ENCODE measurements at places on chromosomes 2 and 18. TPM values are rescaled to one million over a fixed set of nuclear protein-coding genes. Genes with fewer than 3 reads are reported as not detected.
A peak's percentile ranks its signal among the peaks of the same experiment; 100 is the strongest.

- no peak for DNase-seq
Observed at GRCh38 chr2:133571249-133571648, 3.0 kb upstream of the NCKAP5 start.

DNA sequence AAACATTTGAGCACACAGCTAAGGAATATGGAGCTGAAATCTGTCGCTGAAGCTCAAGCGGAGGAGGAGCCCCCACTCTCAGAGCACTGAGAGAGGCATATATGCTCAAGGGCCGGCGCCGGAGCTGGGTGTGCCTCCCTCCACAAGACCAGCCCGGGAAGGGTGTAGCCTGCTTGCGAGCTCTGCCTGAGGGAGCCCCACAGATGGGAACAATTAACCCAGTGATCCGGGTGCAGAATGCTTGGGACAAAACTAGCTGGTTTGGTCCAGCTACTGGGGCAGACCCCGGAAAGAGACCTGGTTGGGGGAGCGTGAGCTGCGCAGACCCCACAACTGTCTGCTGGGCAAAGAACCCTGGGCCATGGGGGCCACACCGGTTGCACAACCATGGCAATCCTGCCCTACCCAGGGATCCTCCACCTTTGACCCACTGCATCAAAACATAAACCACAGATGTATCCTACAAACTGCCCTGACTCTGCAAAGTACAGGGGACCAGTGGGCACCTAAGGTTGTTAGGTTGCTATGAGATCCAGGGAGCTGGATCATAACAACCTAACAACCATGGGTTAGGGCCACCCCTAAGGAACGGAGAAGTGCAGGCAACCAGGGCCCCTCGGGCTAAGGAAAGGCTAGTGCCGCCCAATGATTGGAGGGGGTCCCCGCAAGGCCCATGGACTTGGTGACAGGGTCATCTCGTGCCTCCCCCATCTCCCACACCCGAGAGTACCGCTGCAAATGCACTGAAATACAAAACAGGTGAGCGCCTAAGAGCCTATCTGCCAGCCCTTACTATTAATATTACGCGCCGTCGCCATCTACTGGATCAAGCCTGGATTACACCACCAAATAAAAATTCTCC, 53.4 kb upstream of the SCN1A start:
- DNase-seq, result no peak

- peak; percentile 58 for DNase-seq
Observed at GRCh38 chr2:68774569-68775271, 40.1 kb downstream of the ARHGAP25 start.

TTLL4 gene
- 42.2 TPM for total RNA-seq

GRCh38 chr2:151193576-151193975, 68.1 kb downstream of the RBM43 start:
- DNase-seq, result no peak

DNA sequence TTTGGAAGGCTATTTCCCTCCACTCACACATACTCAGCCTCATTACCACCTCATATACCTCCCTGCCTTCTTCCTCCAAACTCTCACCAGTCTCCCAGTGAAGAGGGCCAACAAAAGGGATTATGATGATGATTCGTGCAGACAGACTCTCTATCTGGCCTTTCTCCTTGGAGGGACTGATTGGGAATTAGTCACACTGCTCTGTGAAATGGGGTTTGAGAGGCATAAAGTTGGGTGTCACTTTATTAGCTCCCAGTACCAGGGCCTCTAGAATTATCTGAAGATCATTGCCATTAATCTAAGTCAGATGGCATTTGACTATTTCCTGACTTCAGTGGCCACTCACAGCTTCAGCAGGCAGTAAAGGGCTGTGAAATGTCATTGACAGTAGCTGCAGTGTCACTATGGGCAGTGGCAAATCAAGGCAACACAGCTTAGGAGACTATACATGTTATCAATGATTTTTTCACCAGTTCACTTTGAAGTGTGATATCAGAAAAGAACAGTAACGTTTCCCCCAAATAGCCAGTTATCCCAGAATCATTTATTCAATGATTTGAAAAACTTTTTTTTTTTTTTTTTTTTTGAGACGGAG, 17.4 kb downstream of the CNRIP1 start:
- DNase-seq, result no peak

DNA sequence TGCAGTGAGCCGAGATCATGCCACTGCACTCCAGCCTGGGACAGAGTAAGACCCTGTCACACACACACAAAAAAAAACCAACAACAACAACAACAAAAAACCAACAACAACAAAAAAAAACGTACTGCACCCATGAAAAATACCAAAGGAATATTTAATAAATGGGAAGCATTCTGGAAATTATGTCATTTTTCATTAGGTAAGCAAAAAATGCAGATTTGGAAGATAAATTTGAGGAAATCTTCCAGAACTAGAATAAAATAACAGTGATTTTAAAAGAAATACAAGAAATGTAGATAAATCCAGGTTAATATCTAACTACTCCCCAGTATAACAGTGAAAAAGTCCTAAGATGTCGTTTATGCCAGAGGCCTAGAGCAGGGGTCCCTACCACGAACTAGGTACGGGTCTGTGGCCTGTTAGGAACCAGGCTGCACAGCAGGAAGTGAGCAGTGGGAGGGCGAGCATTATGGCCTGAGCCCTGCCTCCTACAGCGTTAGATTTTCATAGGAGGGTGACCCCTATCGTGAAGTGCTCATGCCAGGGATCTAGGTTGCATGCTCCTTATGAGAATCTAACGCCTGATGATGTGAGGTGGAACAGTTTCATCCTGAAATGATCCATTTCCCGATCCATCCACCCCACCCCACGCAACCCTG, 21.5 kb downstream of the FAM161A start:
- DNase-seq, result no peak

UGT1A10 gene
- not detected for total RNA-seq

Measured in activated naive CD4-positive, alpha-beta T cell treated with anti-CD3 and anti-CD28 coated beads, Interleukin-2, amount 50 U/mL, for 72 hours (primary cell).